ENCODE measurements at places on chromosomes 5 and 9. TPM values are rescaled to one million over a fixed set of nuclear protein-coding genes. Genes with fewer than 3 reads are reported as not detected.

Gene FBN2
- total RNA-seq: 15.9 TPM

Gene PCDHGA1
- 0.84 TPM for total RNA-seq

Gene FAM53C
- 58.9 TPM for total RNA-seq

Gene WDR38
- not detected for total RNA-seq

Gene F2RL2
- total RNA-seq: 0.10 TPM

Gene IFT74
- 17.8 TPM for total RNA-seq

Gene CATSPER3
- not detected for total RNA-seq

Gene LRRC14B
- not detected for total RNA-seq

Gene CDHR2
- total RNA-seq: 0.43 TPM

Gene NUTM2G
- total RNA-seq: 0.25 TPM

Gene NPDC1
- total RNA-seq: 44.1 TPM

Gene MLANA
- not detected for total RNA-seq

Gene SLC1A3
- 35.3 TPM for total RNA-seq

Gene CNTNAP3B
- 2.9 TPM for total RNA-seq

Gene ST8SIA4
- 0.50 TPM for total RNA-seq

Gene C6
- not detected for total RNA-seq

Gene TMEM252
- not detected for total RNA-seq

Gene CARTPT
- total RNA-seq: not detected

Gene CSF2
- not detected for total RNA-seq

Gene RELL2
- 18.6 TPM for total RNA-seq

Gene PHF24
- total RNA-seq: 0.35 TPM

Gene OBP2B
- total RNA-seq: not detected

Gene C9orf50
- not detected for total RNA-seq

Gene APBA1
- 1.1 TPM for total RNA-seq

Gene IRX2
- 47.5 TPM for total RNA-seq

Gene GAPT
- not detected for total RNA-seq

Gene CDC20B
- not detected for total RNA-seq

Gene HMHB1
- total RNA-seq: not detected

Gene MYMK
- not detected for total RNA-seq

Gene PCDHA9
- total RNA-seq: 0.36 TPM

Gene HTR4
- total RNA-seq: not detected

Gene CCDC192
- total RNA-seq: 0.63 TPM

Gene SLC22A4
- 0.60 TPM for total RNA-seq

Gene WWC1
- total RNA-seq: 41.1 TPM

Gene CDH9
- total RNA-seq: 0.73 TPM

Gene NEUROG1
- not detected for total RNA-seq

Gene KCNT1
- total RNA-seq: 0.13 TPM

Gene FBLL1
- total RNA-seq: 8.6 TPM

Gene TPPP
- 0.65 TPM for total RNA-seq

Gene ANKRD18B
- 13.8 TPM for total RNA-seq

Gene STC2
- 53.1 TPM for total RNA-seq

Gene PRSS3
- not detected for total RNA-seq

Gene IL7R
- 0.25 TPM for total RNA-seq

Gene SLC28A3
- not detected for total RNA-seq

Gene SLC45A2
- not detected for total RNA-seq

Gene SLC6A19
- not detected for total RNA-seq

Gene TAF11L5
- not detected for total RNA-seq

Gene NEURL1B
- 5.7 TPM for total RNA-seq

Gene DAB2
- 5.0 TPM for total RNA-seq

Gene SLC12A7
- 38.6 TPM for total RNA-seq

Gene TNIP1
- 33.9 TPM for total RNA-seq

Gene RNF224
- 0.17 TPM for total RNA-seq

Gene GSN
- 52.3 TPM for total RNA-seq

Gene ANKRD20A1
- total RNA-seq: not detected

Gene NR6A1
- 237 TPM for total RNA-seq

Gene PCDHGA12
- 1.3 TPM for total RNA-seq

Measured in H1 (cell line).